ENCODE measurements at places on chromosomes 2 and 18. TPM values are rescaled to one million over a fixed set of nuclear protein-coding genes. Genes with fewer than 3 reads are reported as not detected.

GRCh38 chr18:78605255-78605654 is 374.4 kb upstream of the SALL3 start:
- no peak for DNase-seq

The ANTXR1 gene
- 39.2 TPM for total RNA-seq

DNA sequence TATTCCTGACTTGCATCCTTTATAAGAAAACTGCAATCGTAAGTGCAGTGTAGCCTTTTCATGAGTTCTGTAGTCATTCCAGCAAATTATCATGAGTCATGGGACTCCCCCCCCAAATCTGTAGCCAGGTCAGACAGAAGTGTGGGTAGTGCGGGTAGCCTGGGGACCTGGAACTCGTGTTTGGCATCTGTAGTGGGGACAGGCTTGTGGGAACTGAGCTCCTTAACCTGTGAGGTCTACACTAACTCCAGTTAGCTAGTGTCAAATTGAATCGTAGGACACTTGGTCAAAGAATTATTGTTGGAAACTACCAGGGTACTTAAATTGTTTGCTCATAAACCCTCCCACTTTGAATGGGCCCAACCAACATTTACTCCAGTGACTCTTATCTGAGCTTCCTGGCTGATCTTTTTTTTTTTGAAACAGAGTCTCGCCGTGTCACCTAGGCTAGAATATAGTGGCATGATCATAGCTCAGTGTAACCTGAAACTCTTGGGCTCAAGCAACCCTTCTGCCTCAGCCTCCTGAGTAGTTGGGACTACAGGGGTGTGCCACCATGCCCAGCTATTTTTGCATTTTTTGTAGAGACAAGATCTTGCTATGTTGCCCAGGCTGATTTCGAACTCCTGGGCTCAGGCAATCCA is 12.4 kb downstream of the PFN4 start:
- DNase-seq: no peak

- no peak for DNase-seq
These were observed 60.6 kb downstream of the C2orf74 start for GRCh38 chr2:61222567-61222966.

DNA sequence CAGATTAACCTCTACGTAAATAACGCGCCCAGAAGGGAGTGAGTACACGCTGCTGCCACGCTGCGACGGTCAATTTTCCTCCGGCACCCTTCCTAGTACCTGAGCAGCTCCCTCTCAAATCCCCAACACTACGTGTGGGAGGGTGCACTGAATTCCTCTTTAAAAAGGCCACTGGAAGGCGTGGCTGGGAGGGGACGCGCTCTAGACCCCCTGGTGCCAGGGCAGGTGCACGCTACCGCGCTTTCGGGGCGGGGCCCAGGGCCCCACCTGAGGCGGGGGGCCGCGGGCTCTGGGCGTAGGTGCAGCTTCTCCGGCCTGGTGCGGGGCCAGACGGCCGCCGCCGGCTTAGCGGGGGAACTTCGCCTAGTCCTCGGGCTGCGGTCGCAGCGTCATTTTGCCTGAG is 668 bp upstream of the ANKRD12 start:
- peak; percentile 71 for DNase-seq

GRCh38 chr2:32289165-32289999 is 11.7 kb downstream of the YIPF4 start:
- DNase-seq: no peak

GRCh38 chr2:31523871-31524492 is 56.8 kb downstream of the SRD5A2 start:
- DNase-seq: no peak

DNA sequence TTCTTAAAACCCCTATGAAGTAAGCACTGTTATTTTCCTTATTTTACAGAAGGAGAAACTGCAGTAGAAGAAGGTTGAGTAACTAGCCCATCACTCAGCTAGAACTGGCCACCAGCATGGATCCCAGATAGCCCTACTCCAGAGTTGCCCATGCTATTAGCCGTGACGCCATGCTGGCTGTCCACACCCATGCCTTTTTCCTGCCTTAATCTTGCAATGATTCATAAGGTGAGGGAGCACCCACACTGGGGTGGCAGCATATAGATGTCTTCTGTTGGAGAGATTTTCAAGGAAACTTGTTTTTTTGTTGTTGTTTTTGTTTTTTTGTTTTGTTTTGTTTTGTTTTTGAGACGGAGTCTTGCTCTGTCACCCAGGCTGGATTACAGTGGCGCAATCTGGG is 204.1 kb upstream of the HAAO start:
- no peak for DNase-seq

GRCh38 chr2:178536037-178536436 is 55.8 kb downstream of the PLEKHA3 start:
- no peak for DNase-seq

- no peak for DNase-seq
These were observed 19.6 kb downstream of the LPIN1 start for GRCh38 chr2:11766016-11766415.

DNA sequence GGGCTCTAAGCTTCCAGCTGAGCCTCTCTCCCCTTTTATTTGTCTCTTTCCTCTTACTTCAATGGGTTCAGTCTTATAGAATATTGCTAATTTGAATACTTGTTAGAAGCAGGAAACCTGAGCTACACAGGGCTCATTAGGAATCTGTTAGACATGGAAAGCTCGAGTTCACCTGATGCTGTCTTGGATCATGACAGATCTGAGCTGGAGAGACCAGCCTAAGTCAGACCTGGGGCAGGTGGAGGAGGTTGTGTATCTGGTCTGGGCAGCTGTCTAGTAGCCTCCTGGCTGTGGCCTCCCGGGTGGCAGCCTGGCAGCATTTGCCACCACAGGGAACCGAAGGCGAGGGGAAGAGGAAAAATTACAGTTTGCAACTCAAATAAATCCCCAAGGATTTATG is 185.9 kb downstream of the ICOS start:
- no peak for DNase-seq

The CYRIA gene
- 28.2 TPM for total RNA-seq

GRCh38 chr2:223782629-223783028 is 54.8 kb downstream of the AP1S3 start:
- DNase-seq: no peak

DNA sequence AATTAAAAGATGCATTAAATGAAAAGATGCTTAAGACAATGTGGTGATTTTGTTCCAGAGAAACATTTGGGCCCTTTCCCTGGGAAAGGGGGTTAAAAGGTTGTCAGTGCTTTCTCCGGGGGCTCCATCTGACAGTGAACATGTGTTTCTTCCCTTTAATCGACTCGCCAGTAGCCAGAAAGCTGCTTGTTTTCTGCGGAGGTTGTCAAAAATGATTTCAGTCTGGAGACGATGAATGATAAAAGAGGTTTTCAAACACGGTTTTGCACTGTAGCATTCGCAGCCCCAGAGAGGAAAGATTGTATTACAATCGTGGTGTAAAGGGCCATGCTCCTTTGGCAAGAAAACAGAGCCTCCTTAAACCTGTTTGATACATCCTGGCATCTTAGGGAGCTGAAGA is 111.5 kb upstream of the MEIS1 start:
- no peak for DNase-seq

DNA sequence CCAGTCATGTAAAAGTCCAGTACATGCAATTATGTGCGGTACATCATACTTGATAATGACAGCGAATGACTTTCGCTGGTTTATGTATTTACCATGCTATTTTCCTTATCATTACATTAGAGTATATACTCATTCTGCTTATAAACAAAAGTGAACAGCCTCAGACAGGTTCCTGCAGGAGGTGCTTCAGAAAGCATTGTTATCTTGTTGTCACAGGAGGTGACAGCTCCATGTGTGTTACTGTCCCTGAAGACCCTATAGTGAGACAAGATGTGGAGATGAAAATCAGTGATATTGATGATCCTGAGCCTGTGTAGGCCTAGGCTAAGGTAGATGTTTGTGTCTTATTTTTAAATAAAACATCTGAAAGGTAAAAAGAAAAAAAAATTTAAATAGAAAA is 15.3 kb upstream of the MPPE1 start:
- no peak for DNase-seq

DNA sequence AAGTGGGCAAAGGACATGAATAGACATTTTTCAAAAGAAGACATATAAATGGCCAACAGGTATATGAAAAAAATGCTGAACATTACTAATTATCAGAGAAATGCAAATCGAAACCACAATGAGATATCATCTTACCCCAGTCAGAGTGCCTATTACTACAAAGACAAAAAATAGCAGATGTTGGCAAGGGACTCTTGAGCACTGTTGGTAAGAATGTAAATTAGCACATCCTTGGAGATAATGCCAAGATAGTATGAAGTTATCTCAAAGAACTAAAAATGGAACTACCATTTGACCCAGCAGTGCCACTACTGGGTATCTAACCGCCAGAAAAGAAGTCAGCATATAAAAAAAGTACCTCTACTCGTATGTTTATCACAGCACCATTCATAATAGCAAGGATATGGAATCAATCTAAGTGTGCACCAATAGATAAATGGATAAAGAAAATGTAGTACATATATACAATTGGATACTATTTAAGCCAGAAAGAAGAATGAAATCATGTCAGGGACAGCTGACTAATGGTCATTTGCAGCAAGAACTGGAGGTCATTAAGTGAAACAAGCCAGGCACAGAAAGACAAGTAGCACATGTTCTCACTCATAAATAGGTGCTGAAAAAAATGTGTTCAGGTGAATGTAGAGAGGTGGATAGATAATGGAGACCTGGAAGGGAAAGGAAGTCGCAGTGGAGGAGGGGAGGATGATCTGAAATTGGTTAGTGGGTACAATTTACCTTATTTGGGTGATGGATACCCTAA is 141.7 kb upstream of the B3GNT2 start:
- DNase-seq: no peak

- DNase-seq: peak; percentile 17
These were observed 145.9 kb downstream of the CCDC74A start for GRCh38 chr2:131673400-131674173.

DNA sequence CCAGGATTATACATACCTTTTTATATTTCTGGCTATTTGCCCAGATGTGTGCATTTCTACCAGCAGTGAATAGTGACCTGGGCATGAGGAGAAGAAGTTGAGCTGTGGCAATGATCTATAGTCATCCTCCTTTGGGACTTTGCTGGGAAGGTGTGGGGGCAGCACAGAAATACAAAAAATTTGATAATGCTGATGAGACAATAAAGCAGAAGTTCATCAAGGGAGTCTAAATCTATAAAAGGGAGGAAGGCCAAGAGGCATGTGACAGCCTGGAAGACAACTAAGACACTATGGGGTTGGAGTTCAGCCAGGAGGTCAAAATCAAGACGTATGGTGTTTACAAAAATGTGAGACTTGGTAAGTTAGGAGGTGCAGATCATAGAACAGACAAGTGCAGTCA is 52.2 kb downstream of the FSHR start:
- no peak for DNase-seq

DNA sequence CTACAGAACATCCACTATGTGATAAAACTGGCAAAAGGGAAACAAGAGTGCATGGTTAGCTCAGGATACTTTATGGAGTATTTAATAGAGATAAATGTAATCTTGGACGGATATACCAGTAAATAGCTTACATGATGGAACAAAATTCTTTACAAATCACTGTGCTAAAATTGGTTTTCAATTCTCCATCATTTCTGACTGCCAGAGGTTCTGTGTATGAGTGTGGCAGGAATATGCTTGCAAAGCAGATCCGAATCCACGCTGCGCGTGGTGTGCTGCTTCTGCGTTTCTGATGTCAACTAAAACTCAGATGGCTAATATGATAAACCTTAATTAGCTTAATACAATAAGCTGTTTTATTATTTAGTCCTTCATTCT is 2.1 kb downstream of the ZNF532 start:
- DNase-seq: no peak

DNA sequence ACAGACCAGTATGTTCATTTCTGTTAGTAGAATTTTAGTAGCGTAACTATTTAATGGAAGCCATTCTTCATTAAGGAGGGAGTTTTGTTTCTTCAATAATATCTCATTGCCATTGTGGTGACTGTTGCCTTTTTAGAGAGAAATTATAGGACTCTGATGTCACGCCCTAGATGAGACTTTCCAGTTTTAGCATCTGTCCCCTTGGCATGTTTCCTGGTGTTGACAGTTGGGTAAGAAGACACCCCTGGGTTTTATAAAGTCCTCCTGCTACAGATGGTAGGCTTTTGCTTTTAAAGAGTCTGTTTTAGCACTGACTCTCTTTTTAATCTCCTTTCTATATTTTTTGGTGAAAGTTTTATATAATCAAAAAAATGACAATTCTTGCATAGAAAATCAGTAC is 41.9 kb downstream of the KCNJ3 start:
- peak; percentile 68 for DNase-seq

- DNase-seq: no peak
These were observed 41.0 kb downstream of the SH3BP4 start for GRCh38 chr2:234992624-234993349.

The MALL gene
- total RNA-seq: 2.4 TPM

DNA sequence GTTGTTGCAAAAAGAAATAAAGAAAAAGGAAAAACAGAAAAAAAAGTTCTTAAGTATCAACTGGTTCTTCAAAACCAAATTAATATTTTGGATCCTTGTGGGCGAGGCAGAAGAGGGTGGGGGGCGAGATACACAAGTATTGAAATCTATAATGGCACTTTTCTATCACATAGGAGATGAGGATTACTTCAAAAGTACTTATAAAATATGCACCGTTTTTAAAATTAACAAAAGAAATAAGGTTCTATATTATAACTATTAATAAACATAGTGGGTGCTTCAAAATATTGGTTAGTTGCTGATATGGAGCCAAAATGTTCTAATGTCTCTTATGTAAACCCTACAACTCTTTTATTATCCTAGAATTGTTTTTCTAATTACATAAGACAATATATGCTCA is 2.1 kb downstream of the FECH start:
- no peak for DNase-seq

The C2orf72 gene
- 16.1 TPM for total RNA-seq

- DNase-seq: no peak
These were observed 280.1 kb downstream of the PTH2R start for GRCh38 chr2:208686665-208687064.
